HS-27A (cell line): ENCODE measurements at places on chromosomes 2 and 18.

- DNase-seq = no peak
These were observed 11.7 kb upstream of the ITSN2 start for GRCh38 chr2:24372033-24372432.

- DNase-seq = no peak
These were observed 3.4 kb upstream of the TET3 start for GRCh38 chr2:73981081-73982001.

DNA sequence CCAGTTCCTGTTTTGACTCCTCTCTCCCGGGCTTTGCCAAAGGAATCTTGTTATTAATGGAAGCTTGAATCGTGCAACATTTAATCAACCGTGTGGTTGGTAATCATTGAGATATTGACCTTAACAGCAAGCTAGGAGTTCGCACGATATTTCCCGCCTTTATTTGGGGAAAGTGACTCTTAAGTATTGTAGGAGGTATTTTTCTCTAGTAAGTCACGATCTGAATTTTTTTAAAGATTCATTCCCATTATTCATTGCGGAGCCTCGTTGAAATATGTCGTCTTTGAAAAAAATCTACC, 663 bp downstream of the NUP35 start:
- DNase-seq = peak; percentile 4

GRCh38 chr2:31998731-31999383, 12.0 kb downstream of the MEMO1 start:
- DNase-seq = no peak

DNA sequence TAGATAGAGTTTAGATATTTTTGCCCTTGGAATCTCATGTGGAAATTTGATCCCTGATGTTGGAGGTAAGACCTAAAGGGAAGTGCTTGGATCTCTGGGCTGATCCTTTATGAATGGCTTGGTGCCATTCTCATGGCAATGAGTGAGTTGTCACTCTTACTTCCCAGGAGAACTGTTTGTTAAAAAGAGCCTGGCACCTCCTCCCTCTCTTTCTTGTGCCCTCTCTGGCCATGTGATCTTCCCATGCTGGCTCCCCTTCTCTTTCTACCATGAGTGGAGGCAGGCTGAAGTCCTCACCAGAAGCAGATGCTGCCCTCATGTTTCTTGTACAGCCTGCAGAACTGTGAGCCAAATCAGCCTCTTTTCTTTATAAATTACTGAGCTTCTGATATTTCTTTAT, 276.9 kb downstream of the ZNF804A start:
- no peak for DNase-seq

- no peak for DNase-seq
These were observed 1.2 kb upstream of the MZT2A start for GRCh38 chr2:131493199-131493968.

GRCh38 chr2:85649201-85650190, 18.5 kb downstream of the SFTPB start:
- peak; percentile 66 for DNase-seq

- no peak for DNase-seq
These were observed 1.6 kb downstream of the DSC2 start for GRCh38 chr18:31100436-31101182.

DNA sequence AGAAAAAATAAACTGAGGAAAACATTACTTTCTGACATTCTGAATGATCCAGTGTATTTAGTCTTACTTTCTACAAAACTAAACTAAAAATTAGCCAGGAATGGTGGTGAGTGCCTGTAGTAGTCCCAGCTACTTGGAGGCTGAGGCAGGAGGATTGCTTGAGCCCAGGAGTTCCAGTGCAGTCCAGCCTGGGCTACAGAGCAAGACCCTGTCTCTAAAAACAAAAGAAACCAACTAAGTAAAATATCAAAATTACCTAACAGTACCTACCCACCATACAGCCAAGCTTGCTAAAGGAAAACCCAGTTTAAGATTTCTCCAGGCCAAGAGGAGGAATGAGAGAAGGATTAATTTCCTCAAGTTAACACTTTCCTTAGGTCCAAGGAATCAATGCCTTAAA, 2.9 kb downstream of the HSPD1 start:
- no peak for DNase-seq
